Neural progenitor cell (in vitro differentiated cells): ENCODE measurements at places on chromosomes 5 and 9.

DNA sequence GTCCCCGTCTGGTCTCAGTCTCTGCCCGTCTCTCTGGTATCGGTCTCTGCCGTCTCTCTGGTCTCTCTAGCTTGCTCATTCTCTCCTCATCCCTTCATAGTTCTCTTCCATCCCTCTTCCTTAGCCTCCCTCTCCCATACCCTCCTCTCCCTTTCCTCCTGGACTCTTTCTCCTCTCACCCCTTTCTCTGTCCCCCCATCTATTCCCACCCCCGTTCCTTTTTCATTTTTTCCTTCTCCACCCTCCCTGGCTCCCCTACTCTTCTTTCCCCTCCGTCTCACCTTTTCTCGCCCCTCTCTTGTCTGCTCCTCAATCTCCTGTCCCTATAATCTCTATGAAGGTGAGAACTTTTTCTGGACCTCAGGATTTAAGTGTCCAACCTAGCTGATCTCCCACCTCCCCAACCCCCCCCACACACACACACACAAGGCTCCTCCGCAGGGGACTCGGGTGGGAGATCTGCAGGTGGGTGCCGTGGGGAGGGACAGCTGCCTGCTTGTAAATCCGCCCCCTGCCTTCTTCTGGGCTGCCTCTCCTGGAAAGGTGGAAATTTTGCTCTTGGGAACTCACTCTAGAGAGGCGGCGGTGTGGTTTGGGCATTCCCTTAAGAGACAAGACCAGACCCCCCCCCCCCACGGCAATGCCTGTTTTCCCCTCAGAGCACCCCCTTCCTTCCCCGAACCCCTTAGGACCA lies 953 bp downstream of the UBE2QL1 start:
- no peak for DNase-seq

DNA sequence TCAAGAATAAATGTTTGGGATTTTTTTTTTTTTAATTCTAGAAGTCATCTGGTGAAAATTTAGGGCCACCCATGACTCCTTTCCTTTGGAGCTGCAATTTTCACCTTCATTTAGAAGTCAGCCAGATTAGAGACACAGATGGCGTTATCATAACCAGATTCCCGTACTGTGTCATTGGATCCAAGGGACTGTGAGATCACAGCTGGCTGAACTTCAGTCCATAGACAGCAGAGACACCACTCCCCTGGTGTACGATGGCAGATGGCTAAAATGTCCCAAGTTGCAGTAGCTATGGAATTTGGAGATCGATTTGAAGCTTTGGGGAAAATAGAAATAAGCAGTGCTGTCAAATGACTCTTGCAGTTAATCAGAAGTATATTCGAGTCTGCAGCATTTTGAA lies 216.3 kb downstream of the RFK start:
- DNase-seq: no peak

GRCh38 chr5:77358255-77359205 lies 133.6 kb downstream of the WDR41 start:
- DNase-seq: no peak

DNA sequence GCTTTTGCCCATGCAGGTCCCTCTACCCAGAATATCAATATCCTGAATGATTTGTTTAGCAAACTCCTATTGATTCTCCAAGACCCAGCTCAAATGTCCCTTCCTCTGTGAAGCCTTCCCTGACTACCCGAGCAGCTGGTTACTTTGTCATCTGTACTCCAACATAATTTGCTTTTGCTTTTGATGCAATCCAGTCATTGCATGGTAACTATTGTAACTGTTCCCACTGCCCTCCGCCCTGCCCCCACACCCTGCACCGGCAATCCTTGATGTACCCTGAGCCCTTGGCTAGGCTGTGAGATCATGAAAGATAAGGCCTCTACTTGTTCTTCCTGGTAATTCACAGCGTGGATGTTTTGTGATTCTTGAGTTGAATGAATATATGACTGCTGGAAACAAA lies 119.9 kb upstream of the BOD1 start:
- no peak for DNase-seq

- no peak for DNase-seq
Observed at GRCh38 chr5:173972607-173972924, 16.4 kb upstream of the C5orf47 start.

- DNase-seq: no peak
Observed at GRCh38 chr9:136851941-136852663, at the start of gene MAMDC4. TSS of gene MAMDC4 (plus strand) at chr9:136852346. CDS start at chr9:136852417, 71 bp downstream.
